AG04450 (cell line): ENCODE measurements at places on chromosomes 6 and 20.

GRCh38 chr20:40715491-40715890, 26.5 kb upstream of the MAFB start:
- no peak for DNase-seq

GRCh38 chr6:44699082-44699481, 311.6 kb downstream of the CDC5L start:
- DNase-seq, result no peak

DNA sequence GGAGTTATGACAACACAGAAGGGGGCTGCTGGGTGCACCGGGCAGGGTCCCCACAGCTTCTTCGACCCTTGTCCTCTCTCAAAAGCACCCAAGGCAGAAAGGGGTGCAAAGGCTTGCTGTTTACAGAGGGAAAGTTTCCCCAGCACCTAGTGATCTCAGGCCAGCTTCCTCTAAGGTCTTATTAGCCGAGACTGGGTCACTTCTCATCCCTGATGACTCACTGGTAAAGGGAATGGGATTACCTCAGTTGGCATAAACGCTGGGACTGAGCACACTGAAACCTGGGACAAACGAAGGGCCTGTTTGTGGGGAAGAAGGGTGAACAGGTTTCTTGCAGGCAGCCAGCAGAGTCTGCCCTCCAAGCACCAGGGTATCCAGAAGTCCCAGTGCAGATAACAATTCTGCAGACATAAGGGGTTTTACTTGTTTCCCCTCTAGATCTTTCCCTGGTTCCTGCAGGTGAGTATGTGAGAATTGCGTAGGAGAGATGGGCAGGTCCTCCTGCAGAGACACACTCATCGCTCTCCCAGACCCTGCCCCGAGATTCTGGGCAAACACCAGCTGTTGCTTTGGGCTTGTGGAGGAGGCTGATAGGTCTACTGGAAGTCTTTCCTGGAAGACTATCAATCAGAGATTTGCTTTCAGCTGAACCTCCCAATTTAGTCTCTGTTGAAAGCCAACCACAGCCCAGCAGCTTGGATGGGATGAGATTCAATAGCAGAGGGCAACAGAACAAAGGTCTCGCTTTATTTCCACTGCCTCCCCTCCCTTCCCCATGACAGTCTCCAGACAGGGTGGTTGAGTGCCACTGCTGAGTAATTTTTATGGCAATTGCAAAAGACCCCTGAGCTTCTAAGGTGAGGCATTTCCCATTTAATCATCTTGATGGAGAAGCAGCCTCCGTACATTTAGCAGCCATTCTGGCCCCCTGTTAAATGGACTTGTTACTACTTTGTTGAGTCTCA, 25.7 kb downstream of the KCNG1 start:
- DNase-seq, result no peak

DNA sequence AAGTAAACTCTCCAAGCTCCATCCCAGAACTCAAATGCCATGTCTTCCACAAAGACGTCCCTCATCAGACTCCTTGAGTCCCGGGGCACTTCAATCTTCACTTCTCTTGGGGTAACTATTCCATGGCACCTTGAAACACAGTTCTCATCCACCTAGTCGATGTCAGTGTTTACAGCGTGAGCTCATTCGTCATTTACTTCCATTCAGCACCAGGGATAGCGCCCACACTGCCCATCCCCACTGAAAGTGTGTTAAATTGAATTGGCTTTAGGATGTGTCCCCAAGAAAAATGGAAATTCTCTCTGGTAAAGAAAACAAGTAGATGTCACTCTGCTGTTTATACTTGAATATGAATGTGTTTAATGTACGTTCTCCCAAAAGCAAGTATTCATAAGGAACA, 31.3 kb downstream of the KCNK15 start:
- DNase-seq, result no peak

- DNase-seq, result no peak
These were observed 5.1 kb downstream of the TMEM63B start for GRCh38 chr6:44132476-44132875.

DNA sequence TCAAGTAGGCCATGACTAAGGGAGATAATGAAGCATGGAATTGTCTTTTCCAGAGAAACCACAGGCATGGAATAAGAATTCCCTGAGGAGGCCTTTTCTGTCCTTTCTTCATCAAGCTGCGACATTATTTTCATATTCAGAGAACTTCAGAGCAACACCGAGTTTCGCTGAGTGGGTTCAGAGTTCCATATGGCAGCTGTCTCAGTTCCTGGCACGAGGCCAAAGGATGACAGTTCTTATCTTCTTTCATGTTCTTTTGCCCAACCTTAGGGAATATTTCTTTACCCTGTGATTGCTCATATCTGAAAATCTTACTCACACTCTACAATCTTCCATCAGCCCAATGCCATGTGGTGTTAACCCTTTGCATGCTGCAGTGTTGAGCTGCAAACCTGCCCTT, 135.3 kb upstream of the BMP2 start:
- no peak for DNase-seq

- DNase-seq, result no peak
These were observed 6.8 kb downstream of the CGA start for GRCh38 chr6:87088076-87088475.

DNA sequence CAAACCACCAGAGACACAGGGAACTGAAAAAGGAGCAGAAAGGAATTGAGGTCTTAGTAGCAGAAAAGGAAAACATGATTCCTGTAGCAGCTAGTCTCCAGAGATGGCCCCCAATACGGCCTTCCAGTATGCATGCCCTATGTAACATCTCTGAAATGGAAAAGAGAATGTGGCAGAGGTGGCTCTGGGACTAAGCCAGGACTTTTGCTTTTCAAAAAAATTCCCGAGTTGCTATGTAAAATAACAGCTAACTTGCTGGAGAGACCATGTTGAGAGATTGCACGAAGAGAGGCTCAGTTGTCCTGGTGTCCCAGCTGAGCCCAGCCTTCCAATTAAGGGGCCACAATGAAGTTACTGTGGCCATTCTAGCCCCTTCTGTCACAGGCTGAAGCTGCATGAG, 27.7 kb downstream of the IL20RA start:
- DNase-seq, result no peak

DNA sequence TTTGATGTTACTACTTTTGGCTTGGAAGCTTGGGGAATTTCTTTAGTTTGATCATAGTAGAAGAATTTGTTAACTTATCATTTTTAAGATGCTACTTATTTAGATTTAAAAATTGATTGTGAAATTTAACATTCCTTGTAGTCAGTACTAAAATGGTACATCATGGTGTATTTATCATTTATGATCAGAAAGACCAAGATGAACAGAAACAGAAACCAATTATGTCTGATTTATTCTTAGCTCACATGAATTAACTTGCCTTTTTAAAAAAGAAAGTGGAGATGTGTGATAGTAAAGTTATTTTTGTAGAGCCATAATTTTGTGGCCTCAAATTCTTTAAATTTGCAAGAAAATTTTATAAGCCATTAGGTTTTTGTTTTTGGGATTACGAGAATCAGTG, 77.6 kb downstream of the LIN28B start:
- DNase-seq, result no peak

DNA sequence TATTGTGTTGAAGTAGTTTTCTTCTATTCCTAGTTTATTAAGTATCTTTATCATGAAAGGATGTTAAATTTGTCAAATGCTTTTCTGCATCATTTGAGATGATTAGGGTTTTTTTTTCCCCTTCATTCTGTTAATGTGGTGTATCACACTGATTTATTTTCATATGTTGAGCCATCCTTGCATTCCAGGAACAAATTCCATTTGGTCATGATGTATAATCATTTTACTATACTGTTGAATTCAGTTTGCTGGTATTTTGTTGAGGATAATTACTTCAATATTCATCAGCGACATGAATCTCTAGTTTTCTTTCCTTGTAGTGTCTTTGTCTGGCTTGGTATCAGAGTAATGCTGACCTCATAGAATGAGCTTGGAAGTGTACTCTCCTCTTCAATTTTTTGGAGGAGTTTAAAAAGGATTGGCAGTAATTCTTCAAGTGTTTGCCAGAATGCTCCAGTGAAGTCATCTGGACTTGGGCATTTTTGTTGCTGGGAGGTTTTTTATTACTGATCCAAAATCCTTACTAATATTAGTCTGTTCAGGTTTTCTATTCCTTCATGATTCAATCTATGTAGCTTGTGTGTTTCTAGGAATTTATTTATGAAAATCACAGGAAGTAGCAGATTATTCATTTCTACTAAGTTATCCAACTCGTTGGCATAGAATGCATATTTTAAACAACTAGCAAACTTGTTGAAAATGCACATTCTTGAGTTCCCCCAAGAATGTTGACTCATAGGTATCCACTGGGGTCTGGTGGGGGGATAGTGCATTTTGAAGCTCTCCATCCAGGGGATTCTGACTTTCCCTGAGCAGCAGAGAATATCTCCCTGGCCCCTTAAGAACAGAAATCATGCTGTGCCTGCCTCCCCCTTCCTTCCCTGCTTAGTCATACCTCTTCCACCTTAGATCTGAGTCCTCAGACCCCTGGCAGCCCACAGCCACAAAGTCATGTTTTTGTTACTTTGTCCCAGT, 187.1 kb downstream of the BMP7 start:
- DNase-seq, result no peak
